Heart left ventricle (tissue), 16 donors: ENCODE measurements at places on chromosomes 1 and 21.

DNA sequence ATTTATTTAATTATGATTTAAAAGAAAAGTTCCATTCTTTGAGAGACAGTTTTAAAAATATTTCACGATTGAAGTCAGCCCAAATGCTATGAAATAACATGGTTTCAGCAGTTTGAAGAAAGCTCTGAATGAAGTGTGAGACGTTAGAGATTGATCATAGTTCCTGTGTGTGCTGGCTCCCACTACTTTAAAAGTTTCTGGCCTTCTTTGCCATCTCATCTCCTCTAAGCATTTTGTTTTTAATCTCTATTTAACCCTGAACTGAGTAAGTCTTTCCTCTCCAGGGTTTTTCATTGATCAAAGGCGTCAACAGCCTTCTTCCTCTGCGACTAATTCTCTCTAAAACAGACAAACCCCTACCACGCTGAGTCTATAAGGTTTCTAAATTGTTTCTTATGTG lies 225.3 kb upstream of the B3GALT2 start:
- H3K36me3 ChIP-seq, result no peaks in the 10 kb centered on the region
- H3K4me1 ChIP-seq, result peaks cover 17% of the 10 kb centered on the region
- no peak for DNase-seq
- no peak overlapping the region for H3K4me3 ChIP-seq
- no peaks in the 10 kb centered on the region for H3K27me3 ChIP-seq

GRCh38 chr1:22680726-22681125 lies 27.7 kb downstream of the C1QB start:
- no peak for DNase-seq
- no peaks in the 10 kb centered on the region for H3K4me1 ChIP-seq
- H3K27me3 ChIP-seq, result no peaks in the 10 kb centered on the region
- no peaks in the 10 kb centered on the region for H3K36me3 ChIP-seq
- no peak overlapping the region for H3K27ac ChIP-seq

DNA sequence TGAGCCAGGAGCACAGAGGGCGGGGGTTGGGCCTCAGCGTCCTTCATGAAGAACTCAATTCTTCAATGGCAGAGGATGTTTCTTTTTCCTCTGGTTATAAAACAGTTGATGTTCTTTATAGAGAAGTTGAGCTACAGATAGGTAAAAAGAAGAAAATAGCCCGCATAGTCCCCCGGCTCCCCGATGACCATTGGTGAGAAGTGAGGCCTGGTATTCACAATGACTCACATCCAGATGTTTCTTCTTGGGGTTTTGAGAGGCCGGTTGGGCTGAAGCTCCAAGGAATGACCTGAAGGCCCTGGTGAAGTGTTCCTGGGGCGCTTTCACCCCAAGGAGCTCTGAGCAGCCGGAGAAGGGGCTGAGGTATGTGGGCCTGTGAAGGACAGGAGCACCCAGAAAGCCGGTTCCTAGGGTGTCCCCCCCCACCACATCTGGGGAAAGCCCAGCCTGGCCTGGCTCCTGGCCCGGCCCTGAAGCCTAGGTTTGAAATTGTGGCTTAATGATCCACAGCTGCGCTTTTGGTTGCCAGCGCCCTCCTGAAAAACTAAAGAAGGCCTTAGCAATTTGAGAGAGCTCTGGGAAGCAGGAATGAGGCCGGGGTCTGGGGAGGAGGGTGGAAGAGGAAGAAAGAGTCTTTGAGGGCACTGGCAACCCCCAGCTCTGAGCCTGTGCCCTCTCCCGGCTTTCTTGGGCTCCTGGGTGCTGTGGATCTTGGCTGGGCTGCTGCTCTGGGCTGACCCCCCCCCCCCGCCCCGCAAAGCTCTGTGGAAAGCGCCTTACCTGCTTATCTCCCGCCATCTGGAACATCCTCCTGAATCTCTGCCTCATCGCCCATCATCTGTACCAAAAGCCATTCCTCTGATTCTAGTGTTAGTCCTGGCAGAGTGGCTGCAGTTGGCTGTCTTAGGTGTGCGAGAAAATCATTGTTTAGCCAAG lies 444.7 kb downstream of the CAMTA1 start:
- no peaks in the 10 kb centered on the region for H3K36me3 ChIP-seq
- no peak overlapping the region for H3K27ac ChIP-seq
- H3K27me3 ChIP-seq, result no peaks in the 10 kb centered on the region
- no peak overlapping the region for H3K4me3 ChIP-seq

DNA sequence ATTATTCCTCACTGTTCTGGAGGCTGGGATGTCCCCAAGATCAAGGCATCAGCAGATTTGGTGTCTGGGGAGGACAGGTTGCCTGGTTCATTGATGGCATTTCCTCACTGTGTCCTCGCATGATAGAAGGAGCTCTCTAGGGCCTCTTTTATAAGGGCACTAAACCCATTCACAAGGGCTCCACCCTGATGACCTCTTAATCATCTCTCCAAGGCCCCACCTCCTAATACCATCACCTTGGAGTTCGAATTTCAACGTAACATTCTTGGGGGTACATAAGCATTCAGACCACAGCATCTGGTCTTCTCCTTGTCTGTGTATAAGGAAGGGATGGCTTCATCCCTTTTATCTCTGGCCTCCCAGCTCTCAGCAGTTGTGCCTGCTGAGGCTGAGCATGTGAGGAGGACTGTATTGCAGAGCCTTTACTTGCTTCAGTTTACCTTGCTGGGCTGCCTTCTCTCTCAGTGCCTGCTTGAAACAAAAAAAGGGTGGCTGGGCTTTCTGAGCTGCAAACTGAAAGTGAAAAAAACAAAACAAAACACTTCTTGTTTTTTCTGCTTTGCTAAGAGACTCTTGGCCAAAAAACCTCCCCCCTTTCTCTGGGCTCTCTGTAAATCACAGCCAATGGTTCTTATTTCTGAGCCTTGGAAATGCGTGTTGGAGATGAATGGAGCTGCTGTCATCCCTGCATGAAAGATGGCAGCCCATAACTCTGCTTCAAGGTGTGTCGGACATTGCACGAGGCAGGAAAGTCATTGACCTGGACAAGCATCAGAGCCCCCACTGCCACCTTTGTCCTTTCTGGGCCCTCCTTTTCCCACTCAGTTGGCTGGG lies 75.8 kb downstream of the RHOU start:
- H3K27me3 ChIP-seq, result no peaks in the 10 kb centered on the region
- DNase-seq, result no peak
- no peak overlapping the region for H3K27ac ChIP-seq
- H3K4me3 ChIP-seq, result no peak overlapping the region
- H3K36me3 ChIP-seq, result no peaks in the 10 kb centered on the region

DNA sequence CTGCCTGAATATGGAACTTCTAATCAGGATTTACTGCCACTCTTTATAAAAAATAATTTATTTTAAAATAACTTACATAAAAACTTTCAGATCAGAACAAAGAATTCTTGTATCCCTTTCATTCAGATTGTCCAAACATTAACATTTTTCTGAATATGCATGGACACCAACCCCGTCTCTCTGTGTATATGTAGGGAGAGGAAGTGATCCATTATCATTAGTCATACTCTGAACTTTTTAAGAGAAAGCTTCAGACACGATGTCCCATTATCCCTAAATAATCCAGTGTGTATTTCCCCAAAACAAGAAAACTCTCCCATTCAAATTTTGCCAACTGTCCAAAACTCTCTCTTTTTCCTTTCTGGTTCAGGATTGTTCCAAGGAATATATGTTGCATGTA lies 122.3 kb upstream of the CXADR start:
- H3K4me1 ChIP-seq, result no peaks in the 10 kb centered on the region
- no peak for DNase-seq
- no peaks in the 10 kb centered on the region for H3K36me3 ChIP-seq
- H3K27me3 ChIP-seq, result no peaks in the 10 kb centered on the region
- H3K27ac ChIP-seq, result no peak overlapping the region

DNA sequence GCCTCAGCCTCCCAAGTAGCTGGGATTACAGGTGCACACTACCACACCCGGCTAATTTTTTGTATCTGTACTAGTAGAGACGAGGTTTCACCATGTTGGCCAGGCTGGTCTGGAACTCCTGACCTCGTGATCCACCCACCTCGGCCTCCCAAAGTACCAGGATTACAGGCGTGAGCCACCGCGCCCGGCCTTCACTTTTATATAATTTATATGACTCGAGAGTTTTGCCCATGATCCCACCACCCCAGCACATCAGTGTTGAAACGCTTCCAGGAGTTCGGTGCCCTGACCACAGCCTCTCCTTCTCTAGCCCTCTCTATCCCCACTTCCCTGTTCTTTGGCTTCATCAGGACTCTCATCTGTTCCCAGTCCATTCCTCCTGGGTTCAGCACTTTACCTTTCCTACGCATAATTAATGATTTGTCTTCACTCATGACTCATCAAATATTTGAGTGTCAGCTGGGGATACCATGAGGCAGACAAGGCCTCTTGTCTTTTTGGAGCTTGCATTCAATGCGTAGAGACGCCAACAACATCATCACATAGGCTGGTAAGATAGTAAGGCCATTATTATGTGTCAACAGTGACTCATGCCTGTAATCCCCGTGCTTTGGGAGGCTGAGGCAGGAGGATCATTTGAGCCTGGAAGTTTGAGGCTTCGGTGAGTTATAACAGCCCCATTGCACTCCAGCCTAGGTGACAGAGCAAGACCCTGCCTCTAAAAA lies 1.4 kb downstream of the PMF1 start:
- peaks cover 34% of the 10 kb centered on the region for H3K36me3 ChIP-seq
- H3K4me1 ChIP-seq, result peaks cover 14% of the 10 kb centered on the region
- H3K4me3 ChIP-seq, result peak overlapping the region; percentile 64
- DNase-seq, result no peak

DNA sequence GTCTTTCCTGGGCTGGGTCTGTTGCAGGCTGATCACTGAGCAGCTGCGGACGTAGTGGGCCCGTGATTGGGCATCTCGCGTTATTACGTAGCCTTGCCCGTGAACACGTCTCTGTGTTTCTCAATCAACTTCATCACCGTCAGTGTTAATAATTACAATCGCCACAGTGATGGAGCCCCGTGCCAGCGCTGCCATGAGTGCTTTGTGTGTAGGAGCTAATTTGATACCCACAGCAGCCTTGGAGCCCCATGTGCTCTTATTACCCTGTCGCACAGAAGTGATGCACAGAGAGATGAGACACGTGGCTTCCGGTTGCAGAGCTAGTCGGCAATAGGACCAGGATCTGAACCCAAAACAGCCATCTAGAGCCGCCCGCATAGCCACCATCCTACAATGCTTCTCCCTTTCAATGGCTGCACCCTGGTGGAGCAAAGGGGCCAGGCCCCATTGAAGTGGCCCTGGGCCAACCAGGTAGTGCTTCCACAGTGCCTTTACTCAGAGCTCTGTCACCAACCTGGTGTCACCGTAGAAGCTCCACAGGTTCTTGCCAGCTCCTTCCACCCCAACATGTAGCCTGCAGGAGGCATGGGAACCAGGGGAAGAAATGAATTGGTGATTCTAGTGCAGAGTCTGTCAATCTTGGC lies 398.5 kb upstream of the VAMP3 start:
- H3K27ac ChIP-seq, result no peak overlapping the region
- no peaks in the 10 kb centered on the region for H3K27me3 ChIP-seq
- H3K4me3 ChIP-seq, result no peak overlapping the region
- peak; percentile 33 for DNase-seq
- no peaks in the 10 kb centered on the region for H3K36me3 ChIP-seq

GRCh38 chr1:98888869-98889268 lies 115.8 kb downstream of the PLPPR5 start:
- no peaks in the 10 kb centered on the region for H3K27me3 ChIP-seq
- H3K36me3 ChIP-seq, result no peaks in the 10 kb centered on the region
- H3K4me1 ChIP-seq, result no peaks in the 10 kb centered on the region
- H3K27ac ChIP-seq, result no peak overlapping the region

DNA sequence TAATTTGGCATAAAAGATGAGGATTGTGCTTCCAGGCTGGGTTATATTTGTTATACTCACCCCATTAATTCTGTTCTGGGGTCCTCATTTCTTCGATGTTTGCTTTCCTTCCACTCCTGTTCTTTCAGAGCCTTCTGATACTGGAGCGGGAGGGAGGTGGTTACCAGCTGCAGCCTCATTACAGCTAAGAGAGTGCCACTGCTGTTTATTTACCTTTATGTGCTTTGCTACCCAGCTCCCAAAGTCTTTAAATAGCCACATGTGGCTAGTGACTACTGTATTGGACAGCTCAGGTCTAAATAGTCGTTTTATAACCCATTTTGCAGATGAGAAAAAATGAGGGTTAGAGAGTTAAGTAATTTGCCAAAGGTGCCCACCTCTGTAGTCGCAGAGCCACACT lies 25.1 kb downstream of the PLEKHM2 start:
- DNase-seq, result no peak
- H3K36me3 ChIP-seq, result peaks cover 3% of the 10 kb centered on the region
- no peak overlapping the region for H3K27ac ChIP-seq
- peaks cover 43% of the 10 kb centered on the region for H3K4me1 ChIP-seq
- H3K27me3 ChIP-seq, result no peaks in the 10 kb centered on the region

GRCh38 chr21:25080141-25080540 lies 527.1 kb downstream of the MRPL39 start:
- H3K27ac ChIP-seq, result no peak overlapping the region
- H3K4me1 ChIP-seq, result no peaks in the 10 kb centered on the region
- no peak for DNase-seq
- no peak overlapping the region for H3K4me3 ChIP-seq

DNA sequence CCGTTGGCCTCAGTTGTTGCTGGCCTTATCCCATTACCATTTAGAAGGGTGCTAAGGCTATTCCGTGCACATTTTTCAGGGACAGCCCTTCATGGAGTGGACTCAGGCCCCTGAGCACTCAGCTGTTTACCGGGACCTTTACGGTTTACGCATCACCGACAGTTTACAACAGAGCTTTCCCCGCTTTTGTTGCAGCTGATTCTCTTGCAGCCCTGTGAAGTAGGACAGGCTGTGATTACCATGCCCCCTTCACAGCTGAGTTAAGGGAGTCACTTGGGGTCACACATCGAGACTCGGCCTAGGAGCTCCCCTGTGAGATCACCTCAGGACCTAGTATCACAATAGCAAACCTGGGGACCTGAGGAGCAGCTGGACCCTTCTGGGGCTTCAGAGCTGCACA lies 41.9 kb downstream of the PTPRF start:
- H3K27ac ChIP-seq, result no peak overlapping the region
- no peak overlapping the region for H3K4me3 ChIP-seq
- no peaks in the 10 kb centered on the region for H3K4me1 ChIP-seq
- DNase-seq, result no peak
- H3K27me3 ChIP-seq, result no peaks in the 10 kb centered on the region
- H3K36me3 ChIP-seq, result no peaks in the 10 kb centered on the region

DNA sequence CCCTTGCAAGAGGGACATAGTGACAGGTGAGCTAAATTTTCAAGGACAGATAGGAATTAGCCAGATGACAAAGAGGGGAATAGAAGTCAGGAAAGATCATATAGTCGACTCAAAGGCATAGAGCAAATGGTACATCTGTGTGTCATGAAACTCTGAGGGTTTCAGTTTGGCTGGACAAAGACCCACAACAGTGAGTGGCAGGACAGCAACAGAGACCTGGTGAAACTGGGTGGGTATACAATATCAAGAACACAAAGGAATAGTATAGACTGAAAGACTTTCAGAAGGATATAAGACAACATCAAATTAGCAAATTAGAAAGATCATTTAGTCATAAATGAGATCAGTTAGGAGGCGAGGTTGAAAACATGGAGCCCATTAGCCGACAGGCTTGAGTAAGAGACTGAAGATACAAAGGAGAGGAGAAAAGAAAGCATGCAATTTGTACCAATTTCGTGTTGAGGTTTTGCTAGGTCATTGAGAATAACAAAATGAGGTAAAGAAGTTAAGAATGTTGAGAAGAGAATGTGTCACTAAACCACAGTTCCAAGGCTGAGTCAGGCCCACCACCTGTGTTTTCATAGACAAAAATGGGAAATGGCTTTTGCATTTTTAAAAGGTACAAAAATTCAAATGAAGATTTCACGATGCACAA lies 213.8 kb downstream of the HHIPL2 start:
- H3K27ac ChIP-seq, result no peak overlapping the region
- DNase-seq, result no peak
- no peaks in the 10 kb centered on the region for H3K36me3 ChIP-seq
- no peaks in the 10 kb centered on the region for H3K27me3 ChIP-seq
- no peak overlapping the region for H3K4me3 ChIP-seq

GRCh38 chr1:245322673-245323072 lies 167.9 kb downstream of the KIF26B start:
- H3K27ac ChIP-seq, result no peak overlapping the region
- no peak overlapping the region for H3K4me3 ChIP-seq
- DNase-seq, result no peak
- H3K36me3 ChIP-seq, result no peaks in the 10 kb centered on the region
